Mesendoderm (in vitro differentiated cells): ENCODE measurements at places on chromosomes 1 and 21.
A peak's percentile ranks its signal among the peaks of the same experiment; 100 is the strongest.

- no peak for DNase-seq
- H3K27me3 ChIP-seq, result no peaks in the 10 kb centered on the region
- no peaks in the 10 kb centered on the region for H3K4me1 ChIP-seq
- H3K27ac ChIP-seq, result no peak overlapping the region
- H3K4me3 ChIP-seq, result no peak overlapping the region
Measured at GRCh38 chr1:242426271-242426905, 98.1 kb downstream of the PLD5 start.

GRCh38 chr1:98355656-98356383, 305.7 kb upstream of the SNX7 start:
- no peak overlapping the region for H3K27ac ChIP-seq
- H3K4me1 ChIP-seq, result no peaks in the 10 kb centered on the region
- H3K27me3 ChIP-seq, result no peaks in the 10 kb centered on the region
- no peak overlapping the region for H3K4me3 ChIP-seq
- no peak for DNase-seq

- H3K4me1 ChIP-seq, result peaks cover 2% of the 10 kb centered on the region
- peaks cover 19% of the 10 kb centered on the region for H3K27me3 ChIP-seq
- H3K36me3 ChIP-seq, result no peaks in the 10 kb centered on the region
- H3K27ac ChIP-seq, result no peak overlapping the region
Measured at GRCh38 chr1:200029822-200030152, 2.3 kb downstream of the NR5A2 start.

GRCh38 chr1:24754229-24754628, 9.0 kb downstream of the CLIC4 start:
- no peaks in the 10 kb centered on the region for H3K27me3 ChIP-seq
- H3K27ac ChIP-seq, result no peak overlapping the region
- peak; percentile 48 for DNase-seq
- H3K4me1 ChIP-seq, result no peaks in the 10 kb centered on the region

DNA sequence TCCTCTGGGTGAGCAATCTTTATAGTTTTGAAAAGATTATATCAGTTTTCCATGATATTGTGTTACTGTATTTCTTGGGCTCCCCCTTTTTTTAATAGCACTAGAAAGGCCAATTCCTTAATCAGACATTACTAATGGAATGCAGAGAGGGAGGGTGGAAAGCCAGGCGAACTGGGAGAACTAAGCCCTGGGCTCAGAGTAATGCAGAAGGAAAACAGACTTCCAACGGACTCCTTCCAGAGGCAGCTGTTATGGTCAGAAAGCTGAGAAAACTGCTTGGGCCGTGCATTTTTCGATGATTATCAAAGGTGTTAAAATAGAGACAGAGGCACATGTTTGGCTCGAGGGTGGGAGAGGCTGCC, 206.3 kb downstream of the FOXD2 start:
- H3K36me3 ChIP-seq, result no peaks in the 10 kb centered on the region
- H3K4me1 ChIP-seq, result no peaks in the 10 kb centered on the region
- H3K27me3 ChIP-seq, result no peaks in the 10 kb centered on the region
- H3K4me3 ChIP-seq, result no peak overlapping the region
- H3K27ac ChIP-seq, result no peak overlapping the region
- DNase-seq, result peak; percentile 33

- H3K4me1 ChIP-seq, result no peaks in the 10 kb centered on the region
- H3K4me3 ChIP-seq, result no peak overlapping the region
- H3K27me3 ChIP-seq, result no peaks in the 10 kb centered on the region
- DNase-seq, result peak; percentile 66
- H3K36me3 ChIP-seq, result no peaks in the 10 kb centered on the region
- no peak overlapping the region for H3K27ac ChIP-seq
Measured at GRCh38 chr1:182080955-182081582, 19.6 kb upstream of the ZNF648 start.

DNA sequence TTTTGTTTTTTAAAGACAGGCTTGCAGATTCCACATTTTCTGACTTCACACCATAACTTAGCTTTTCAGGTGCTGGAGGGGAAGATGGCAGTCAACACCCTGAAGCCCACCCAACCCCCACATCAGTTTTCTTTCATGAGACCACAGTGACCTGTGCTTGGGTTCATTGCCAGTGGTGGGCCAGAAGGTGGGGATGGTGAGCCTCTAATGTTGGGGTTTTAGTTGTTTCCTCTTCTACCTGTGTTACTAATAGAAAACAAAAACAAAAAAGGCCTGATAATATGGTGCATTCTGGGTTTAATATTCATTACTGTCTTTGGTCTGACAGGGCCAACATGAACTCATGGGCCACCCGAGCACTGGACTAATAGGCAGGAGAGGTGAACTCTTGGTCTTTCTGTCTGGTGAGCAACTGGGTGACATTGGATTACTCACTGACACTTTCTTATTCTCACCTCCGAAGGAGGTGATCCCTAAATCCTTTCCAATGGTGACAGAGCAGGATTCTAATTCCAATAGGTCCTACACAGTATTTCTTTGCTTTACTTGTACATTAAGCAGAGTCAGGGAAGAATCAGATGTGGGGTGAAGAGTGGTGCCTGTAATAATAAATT, 132.8 kb downstream of the CLIC6 start:
- H3K27me3 ChIP-seq, result no peaks in the 10 kb centered on the region
- H3K4me3 ChIP-seq, result no peak overlapping the region
- no peaks in the 10 kb centered on the region for H3K4me1 ChIP-seq
- DNase-seq, result peak; percentile 68
- H3K36me3 ChIP-seq, result no peaks in the 10 kb centered on the region

DNA sequence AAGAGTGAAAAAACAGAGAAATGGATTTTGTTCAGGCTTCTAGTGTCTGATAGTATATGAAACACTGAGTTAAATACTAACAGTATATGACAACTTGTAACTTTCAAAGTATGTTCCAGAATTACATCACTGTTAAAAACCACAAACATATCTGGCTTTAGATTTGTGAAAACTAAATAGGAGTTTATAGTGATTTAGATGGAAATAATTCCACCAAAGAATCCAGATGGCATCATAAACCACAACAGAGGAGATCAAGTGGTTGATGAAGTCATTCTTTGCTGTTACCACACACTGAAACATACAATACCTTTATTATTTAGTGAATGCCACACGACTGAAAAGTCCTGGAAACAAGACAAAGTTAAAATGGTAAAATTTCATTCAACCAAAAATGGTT, 37.2 kb downstream of the ALG14 start:
- H3K4me3 ChIP-seq, result no peak overlapping the region
- no peaks in the 10 kb centered on the region for H3K36me3 ChIP-seq
- DNase-seq, result no peak
- no peaks in the 10 kb centered on the region for H3K27me3 ChIP-seq
- no peak overlapping the region for H3K27ac ChIP-seq
